ENCODE measurements at places on chromosomes 2 and 18.

DNA sequence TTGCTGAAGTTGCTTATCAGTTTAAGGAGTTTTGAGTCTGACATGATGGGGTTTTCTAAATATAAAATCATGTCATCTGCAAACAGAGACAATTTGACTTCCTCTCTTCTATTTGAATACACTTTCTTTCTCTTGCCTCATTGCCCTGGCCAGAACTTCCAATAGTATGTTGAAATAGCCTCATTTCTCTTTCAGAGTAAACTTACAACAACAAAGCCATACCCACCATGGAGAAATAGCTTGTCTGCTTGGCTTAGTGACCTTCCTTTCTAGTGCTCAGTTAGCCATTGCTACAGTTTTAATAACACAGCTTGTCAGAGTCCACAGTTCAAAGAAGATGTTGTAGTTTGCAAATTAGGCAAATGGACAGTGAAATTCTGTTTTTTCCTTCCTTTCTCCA lies 228.0 kb downstream of the ETAA1 start:
- no peak for DNase-seq

DNA sequence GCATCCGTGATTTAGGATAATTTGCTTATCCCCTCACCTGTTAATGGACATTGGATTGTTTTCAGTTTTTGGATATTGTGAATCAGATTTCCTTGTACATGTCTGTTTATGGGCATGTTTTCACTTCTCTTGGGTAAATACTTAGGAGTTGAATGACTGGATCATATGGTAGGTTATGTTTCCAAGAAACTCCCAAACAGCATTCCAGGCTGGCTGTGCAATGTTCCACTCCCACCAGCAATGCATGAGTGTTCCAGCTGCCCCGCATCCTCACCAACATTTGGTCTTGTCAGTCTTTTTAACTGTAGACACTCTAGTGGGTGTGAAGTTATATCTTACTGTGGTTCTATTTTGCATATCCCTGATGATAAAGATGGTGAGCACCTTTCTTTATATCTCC lies 8.9 kb upstream of the LRRFIP1 start:
- DNase-seq = no peak

GRCh38 chr2:181124497-181124896 lies 144.1 kb downstream of the UBE2E3 start:
- DNase-seq = no peak

- DNase-seq = no peak
Observed at GRCh38 chr2:70627211-70627898, 73.7 kb upstream of the TGFA start.

DNA sequence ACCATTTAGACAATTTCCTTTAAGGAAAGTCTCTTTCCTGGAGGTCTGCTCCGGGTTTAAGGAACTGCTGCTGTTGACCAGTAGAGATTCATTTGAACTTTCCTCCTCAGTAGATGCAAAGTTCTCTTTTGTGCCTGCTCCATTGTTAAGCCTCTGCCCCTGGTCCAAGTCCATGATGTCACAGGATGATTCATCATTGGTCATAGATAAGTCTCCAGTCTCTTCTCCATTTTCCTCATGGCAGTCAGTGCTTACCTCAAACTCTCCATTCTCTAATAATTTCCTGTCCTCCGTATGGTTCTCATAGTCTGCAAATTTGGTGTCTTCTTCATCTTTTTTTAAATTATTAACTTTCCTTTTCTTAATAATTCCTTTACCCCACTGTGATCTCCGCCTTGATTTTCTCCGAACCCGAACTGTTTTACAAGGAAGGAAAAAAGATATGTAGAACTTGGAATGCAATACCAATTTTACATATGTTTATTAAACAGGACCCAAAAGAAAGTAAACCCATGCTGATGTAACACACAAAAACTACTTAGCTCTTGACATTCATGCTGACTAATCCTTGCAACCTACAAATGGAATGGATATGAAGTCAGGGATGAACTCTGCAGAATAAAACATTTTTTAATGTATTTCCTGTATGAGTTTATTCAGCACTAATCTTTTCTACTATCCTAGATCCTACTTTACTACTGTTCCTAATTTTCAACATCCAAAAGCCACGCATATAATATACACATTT lies 169.1 kb downstream of the ATAD2B start:
- no peak for DNase-seq

DNA sequence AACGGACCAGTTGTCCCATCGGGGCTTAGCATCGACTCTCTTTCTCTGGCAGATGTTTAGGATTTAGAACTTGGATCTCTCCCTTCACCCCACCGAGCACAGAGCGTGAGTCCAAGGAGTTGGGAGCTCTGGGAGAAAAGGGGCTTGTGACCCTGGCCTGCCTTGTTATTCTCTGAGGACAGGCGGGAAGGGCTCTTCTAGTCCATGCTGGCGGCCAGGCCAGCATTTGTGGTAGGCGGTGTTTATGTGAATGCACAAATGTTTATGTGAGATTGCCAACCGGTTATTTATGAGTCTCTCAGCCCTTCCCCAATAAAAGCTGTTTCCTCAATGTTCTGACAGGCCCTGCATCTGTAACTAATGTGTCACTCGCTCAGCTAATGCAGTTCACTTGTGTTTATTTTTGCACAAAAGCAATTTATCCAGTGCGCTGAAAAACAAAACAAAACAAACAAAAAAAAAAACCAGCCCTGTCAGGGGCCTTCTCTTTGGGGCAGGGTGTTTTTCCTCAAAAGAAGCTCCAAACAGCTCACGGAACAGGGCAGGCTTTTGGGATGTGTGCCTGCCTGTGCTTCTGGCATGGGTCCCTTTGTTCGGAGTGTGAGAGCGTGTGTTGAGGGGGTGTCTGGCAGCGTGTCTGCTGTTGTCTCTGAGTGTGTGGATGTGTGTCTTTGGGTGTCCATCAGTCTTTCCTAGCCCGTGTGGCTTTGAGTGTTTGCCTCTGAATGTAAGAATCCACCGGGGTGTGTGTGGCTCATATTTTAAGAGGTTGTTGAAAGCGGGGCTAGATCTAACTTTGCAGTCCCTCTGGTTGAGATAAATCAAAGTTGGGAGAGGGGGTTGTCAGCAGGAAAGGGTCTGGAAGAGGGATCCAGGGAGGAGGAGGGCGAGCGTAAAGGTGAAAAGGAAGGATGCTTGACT lies 52.8 kb upstream of the HAAO start:
- DNase-seq = no peak

DNA sequence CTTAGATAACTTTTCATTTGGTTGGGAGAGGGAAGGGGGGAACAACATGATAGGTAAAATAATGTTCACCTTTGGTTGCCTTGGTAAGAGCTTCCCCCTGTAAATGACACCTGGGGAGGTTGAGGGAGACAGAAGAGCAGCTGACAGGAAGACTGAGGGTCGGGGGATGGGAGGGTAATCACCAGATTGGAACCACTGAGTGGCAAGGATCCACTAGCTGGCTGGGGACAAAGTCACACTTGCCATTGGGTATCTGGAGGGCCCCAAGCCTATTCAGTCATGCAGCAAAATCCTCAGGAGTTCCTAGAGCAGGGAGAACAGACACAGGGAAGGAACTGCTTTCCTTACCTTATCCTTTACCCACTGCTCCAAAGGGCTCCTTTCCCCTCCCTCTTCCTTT lies 84.3 kb downstream of the MAPK4 start:
- DNase-seq = no peak

DNA sequence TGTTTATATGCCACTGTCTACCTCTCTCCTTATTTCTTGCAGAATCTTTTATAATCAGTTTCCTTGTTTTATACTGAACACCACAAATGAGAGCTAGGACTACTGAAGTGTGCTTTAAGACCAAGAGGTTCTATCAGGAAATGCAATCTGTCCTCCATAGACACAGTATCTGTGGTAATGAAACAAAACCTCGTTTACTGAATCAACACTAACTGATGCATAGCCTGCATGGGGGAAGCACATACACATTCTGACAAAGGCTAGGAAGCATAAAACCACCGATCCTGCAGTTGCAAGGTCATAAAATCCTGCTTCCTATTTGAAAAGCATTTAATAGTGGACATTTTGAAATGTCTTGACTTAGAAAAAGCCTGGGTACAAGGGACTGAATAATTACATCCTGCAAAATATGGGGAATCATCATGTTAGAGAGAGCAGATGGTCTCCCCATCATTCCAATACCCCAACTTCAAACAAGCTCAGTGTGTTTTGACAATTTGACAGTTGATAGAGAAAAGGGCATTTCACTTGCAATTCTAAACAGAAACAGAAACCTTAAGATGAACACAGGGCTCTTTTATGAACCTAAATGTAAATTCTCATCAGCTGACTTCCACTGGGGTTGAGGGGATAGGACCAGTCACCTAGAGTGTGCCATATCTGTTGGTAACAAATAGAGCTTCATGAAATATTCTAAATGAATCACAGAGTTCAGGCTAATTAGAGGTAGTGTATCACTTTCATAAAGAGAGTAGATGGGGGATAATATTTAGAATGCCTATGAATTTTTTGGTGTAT lies 1845.6 kb upstream of the PIK3C3 start:
- DNase-seq = no peak

DNA sequence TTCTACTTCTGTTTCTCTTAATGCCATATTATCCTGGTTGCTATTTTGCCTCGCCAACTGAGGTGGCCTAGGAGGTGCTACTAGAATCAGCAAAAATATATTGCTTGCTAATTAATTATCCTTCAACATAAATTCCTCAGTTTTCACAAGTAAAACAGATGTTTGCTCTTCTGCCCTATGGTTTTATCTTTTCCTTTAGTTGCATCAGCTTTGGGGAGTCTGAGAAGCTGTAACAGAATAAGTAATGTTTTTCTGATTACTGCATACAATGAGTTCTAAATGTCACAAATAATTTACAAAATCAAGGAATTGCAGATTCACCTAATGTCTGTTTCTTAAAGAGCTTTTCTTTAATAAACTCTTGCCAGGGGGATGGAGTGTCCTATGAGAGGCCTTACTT lies 36.7 kb downstream of the GULP1 start:
- no peak for DNase-seq

DNA sequence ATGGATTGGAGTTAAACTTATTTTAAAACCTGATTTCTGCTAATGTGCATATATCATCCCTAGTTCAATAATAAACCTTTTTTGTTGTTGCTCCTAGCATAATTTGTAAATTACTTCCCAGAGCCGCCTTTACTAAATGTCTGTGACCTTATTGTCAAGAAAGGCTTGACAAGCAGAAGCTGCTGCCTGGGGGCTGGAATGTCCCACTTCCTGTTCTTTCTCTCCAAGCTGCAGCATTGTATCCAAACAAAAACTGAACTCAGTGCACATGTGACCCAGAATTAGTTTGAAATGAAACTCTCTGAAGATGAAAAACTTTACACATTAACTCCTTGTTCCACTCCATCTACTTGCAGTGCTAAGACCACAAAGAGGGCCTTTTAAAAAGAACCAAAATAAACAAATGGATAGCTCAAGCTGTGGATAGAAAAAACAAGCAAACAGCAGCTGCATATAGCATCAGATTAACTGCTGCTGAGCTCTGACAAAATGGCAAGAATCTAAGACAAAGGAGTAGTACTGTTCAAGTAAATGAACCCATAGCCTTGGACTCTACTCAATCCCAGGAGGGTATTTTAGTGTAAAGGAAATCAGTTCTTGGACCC lies 99.8 kb upstream of the NEUROD1 start:
- DNase-seq = no peak
